ENCODE measurements at places on chromosomes 3 and 15.

DNA sequence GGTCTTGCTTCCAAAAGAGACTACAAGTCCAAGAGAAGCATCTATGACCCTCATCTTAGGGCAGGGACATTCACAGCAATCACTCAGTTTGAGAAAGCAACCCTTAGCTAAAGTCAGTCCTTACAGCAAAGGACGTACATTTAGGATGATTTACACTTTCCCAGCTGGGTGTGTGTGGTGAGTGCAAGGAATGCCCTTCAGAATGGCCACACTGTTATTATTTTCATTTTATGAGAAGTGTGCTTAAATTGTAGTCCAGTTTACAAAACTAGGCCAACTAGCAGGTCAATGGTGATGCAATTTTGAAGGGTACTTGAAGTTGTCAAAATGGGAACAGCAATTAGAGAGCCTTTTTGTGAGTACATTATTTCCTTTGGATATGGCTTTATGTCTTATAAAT is 26.0 kb upstream of the CCK start:
- DNase-seq = no peak

GRCh38 chr3:125395091-125395490 is 20.0 kb upstream of the ZNF148 start:
- no peak for DNase-seq

GRCh38 chr3:13195374-13195773 is 122.1 kb upstream of the IQSEC1 start:
- no peak for DNase-seq

- no peak for DNase-seq
Observed at GRCh38 chr3:45751537-45752242, 44.6 kb downstream of the SLC6A20 start.

- DNase-seq = no peak
Observed at GRCh38 chr3:183967693-183968092, 50.0 kb downstream of the ABCC5 start.

DNA sequence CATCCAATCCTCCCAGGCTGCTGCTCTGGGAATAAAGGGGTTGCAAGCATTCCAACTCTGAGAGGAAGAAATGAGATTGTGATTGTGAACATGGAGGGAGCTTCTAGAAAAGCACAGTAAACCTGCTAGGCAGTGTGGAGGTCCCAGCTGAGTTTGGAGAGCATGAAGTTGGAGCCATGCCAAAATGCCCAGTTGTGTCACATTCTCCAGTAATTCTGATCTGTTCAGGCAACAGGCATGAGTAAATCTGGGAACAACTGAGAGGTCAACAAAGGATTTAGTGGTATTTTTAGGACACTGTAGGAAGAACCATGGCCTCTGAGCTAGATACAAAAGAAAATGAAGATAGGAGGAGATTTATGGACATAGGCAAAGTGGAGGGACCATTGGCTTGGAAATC is 74.7 kb downstream of the CYP19A1 start:
- no peak for DNase-seq

GRCh38 chr15:28106294-28107110 is 7.4 kb upstream of the OCA2 start:
- no peak for DNase-seq

GRCh38 chr3:38001456-38002081 is 11.0 kb downstream of the VILL start:
- DNase-seq = no peak

DNA sequence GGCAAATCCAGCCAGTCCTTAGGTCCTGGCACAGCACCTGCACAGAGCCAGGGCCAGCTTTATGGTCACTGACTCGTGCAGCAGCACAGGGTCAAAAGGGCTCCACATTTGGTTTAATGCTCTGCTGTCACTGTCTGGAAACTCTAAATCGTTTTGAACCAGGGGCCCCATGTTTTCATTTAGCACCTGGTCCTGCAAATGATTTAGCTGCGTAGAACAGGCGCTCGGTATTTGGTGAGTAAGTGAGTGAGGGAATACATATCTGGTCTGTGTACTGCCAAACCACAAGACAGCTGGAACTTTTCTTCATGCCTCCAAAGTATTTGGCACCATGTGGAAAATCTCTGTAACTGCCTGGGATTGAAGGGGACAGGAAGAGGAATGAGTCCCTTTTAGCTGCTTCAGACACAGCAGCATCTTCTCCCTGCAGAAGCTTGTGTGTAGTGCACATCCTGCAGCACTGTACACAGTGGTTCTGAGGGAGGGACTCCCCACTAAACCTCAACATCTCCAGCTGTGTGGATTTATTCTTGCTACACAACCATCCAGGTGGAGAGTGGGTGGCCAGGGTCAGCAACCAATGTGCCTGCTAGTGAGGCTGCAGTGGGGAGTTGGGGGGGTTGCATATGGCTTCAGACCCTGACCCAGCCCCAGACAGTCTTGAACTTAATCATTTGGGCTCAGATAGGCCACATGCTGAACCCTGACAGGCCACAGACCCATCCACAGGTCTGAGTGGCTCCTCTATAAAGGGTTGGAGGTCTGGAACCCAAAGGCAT is 1.1 kb downstream of the SH2D7 start:
- no peak for DNase-seq

- DNase-seq = no peak
Observed at GRCh38 chr3:52093756-52094545, 37.6 kb upstream of the DUSP7 start.

All from hematopoietic multipotent progenitor cell treated with erythropoietin and hydrocortisone succinate and interleukin-3 and kit ligand, for 15 days (in vitro differentiated cells).